ENCODE measurements at places on chromosomes 2 and 18.

DNA sequence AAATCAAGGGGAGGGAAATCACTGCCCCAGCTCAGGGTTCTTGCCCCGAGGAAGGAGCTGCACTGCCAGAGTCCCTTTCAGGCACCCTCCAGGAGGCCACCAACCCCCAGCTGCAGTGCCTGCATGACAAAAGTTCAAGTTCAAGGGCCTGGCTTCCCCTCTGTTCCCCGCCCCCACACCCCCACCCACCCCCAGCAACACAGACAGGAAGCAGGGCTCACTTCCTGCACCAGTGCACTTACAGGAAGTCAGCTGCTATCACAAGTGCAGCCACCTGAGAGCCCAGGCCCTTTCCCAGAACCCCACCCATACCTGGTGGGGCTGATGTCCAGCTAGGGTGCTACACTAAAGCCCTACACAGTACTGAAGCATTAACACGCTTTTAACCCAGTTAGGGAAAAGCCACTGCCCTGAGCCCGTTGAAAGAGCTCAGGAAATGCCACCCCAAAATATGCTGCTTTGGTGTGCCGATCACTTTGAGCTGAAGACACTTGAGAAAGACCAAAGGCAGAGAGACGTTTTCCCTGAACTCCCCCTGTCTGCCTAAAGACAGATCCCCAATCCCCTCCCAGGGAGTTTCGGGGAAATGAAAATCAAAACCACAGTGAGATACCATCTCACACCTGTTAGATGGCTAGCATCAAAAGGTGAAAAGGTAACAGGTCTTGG is 109.9 kb upstream of the CAB39 start:
- no peak for DNase-seq

GRCh38 chr2:101983928-101984327 is 7.8 kb upstream of the IL1R2 start:
- no peak for DNase-seq

GRCh38 chr2:199929262-199929661 is 18.2 kb downstream of the C2orf69 start:
- no peak for DNase-seq

- DNase-seq: no peak
Observed at GRCh38 chr18:9803698-9804516, 81.9 kb upstream of the TXNDC2 start.

DNA sequence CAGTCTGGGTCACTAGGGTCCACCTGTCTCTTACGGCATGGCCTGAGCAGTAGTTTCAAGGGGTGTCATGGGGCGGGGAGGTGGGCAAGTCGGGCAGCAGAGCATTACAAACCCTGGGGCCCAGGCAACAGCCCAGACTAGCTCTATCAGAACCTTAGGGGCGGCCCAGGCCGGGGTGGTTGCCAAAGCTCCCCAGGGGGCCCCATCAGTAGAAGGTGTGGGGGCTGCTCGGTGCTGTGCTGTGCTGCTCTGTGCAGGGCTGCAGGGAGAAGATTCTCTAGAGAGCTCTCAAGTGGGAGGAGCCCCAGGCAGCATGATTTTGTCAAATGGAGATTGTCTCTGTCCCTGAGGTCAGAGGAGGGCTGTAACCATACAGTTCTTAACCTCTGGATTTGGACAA is 36.4 kb upstream of the SLC14A1 start:
- DNase-seq: no peak

DNA sequence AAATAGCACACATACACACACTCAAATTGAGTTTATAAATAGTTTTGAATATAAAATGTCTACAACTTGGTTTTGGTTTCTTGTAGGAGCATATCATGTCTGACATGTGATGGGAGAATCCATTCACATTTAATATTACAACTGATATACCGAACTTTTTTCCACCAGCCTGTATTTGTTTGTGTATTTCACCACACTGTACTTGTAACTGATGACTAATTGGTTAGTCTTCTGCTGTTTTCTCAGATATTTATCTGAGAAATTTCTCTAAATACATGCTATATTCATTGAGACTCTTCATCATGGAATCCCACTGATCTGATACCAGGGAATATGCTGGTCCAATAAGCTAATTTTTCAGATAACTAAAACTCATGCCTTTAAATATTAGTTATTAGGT is 56.3 kb upstream of the UBXN4 start:
- no peak for DNase-seq

- no peak for DNase-seq
Observed at GRCh38 chr18:9849407-9850283, 36.1 kb upstream of the TXNDC2 start.

DNA sequence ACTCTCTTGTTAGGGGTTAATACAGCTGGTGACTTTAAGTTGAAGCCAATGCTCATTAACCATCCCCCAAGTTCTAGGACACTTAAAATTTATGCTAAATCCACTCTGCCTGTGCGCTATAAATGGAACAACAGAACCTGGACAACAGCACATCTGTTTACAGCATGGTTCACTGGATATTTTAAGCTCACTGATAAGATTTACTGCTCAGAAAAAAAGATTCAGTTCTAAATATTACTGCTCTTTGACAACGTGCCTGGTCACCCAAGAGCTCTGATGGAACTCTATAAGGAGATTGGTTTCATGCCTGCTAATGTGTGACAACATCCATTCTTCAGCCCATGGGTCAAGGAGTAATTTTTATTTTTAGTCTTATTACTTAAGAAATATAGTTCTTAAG is 27.5 kb downstream of the RNF103 start:
- no peak for DNase-seq

GRCh38 chr2:235666213-235666781 is 172.5 kb downstream of the AGAP1 start:
- peak; percentile 62 for DNase-seq

DNA sequence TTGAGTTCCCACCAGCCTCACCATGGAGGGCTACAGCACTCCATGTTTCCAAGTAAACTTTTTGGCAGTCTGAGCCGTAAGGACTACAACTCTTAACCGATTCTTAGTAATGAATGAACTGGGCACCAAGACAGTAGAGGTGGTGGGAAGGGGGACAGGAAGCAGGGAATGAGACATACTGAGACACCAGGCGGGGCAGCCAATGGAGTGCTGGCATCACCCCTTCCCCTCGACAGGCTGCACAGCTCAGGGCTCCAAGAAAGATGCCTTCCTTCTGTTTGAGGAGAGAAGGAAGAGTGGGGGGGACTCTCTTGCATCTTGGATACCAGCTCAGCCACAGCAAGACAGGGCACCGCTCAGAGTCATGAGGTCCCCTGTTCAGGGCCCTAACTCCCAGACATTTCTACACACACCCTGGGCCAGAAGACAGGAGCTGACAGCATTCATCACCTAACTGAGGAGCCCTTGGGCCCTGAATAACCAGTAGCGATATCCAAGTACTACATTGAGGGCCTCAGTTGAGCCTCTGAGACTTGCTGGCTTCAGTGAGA is 45.2 kb downstream of the USP34 start:
- DNase-seq: no peak
